ENCODE measurements at places on chromosomes 1 and 21. TPM values are rescaled to one million over a fixed set of nuclear protein-coding genes. Genes with fewer than 3 reads are reported as not detected.

DNA sequence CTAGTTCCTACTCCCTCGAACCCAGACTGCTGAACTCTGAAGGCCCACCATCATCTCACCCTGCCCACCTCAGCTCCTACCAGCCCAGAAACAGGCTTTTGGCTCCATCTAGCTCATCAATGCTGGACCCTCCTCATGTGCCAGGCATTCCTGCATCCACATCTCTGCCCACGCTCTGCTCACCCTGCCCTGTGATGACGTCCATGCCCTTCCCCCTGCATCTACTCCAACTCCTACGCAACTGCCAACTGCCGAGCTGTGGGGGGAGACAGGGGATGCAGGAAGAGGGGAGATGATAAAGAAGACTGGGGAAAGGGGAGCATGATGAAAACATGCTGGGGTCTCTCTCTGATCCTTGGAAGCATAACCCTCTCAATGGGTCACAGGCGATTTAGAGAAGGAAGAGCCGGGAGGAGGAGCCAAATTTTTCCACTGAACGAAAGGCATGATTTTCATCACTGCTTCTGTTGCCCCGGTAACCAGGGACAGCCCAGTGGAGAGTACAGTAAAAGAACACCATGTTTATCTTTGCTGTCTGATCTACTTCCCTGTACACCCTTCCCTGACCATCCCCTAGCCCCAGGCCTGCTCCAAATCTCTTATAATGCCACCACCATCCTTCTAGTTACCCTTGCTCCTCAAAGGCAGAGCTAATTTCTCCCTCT, 44.3 kb downstream of the CD34 start:
- no peak for DNase-seq

GRCh38 chr1:89200663-89201062, 1.9 kb upstream of the GBP4 start:
- no peak for DNase-seq

GRCh38 chr1:215786997-215787396, 219.9 kb downstream of the KCTD3 start:
- DNase-seq, result no peak

DNA sequence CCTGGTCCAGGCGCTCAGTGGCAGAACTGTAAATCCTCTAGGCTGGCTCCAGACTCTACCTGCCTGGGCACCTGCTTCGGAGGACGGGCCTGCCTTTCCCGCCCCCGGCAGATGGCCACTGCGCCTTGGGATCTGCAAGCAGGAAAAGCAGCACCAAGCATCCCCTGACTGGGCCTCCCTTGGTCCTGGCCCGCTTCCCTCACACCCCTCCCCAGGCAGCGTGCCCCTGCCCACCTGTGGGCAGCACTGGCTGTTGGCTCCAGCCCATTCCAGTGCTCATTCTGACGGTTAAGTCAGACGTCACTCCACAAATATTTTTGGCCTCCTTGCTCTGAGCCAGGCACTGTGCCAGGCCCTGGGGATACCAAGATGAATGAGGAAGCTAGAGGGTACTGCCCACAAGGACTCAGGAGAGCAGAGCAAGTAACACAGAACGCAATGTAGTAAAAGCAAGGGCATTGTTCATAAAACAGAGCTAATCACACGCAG, 22.0 kb upstream of the BLACAT1 start:
- peak; percentile 74 for DNase-seq

DNA sequence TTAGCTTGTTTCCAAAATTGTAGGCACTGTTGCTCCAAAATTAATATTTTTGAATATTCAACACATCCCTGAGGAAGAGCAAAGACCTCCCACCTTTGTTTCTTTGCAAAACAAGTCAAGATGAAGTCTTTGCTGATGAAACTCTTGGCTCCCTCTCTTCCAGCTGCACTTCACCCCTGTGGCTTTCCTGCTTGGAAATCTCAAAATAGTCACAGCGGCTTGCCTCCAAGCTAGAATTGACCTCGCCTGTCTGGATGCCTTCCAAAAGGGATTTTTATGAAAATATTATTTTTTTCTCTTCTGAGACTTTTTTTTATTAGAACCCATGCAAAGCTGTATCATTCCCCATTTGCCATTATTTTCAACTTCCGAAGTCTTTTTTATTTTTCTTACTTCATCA, 71.1 kb upstream of the MROH9 start:
- DNase-seq, result no peak

- no peak for DNase-seq
Measured at GRCh38 chr1:55684131-55684650, 469.0 kb upstream of the USP24 start.

DNA sequence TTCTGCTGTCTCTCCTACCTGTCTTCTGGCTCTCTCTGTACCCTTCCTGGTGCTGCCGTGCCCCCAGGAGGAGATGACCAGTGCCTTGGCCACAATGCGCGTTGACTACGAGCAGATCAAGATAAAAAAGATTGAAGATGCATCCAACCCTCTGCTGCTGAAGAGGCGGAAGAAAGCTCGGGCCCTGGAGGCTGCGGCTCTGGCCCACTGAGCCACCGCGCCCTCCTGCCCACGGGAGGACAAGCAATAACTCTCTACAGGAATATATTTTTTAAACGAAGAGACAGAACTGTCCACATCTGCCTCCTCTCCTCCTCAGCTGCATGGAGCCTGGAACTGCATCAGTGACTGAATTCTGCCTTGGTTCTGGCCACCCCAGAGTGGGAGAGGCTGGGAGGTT, 38.1 kb upstream of the IL19 start:
- DNase-seq, result no peak

- no peak for DNase-seq
Measured at GRCh38 chr1:215243345-215244054, 161.0 kb downstream of the KCNK2 start.

DNA sequence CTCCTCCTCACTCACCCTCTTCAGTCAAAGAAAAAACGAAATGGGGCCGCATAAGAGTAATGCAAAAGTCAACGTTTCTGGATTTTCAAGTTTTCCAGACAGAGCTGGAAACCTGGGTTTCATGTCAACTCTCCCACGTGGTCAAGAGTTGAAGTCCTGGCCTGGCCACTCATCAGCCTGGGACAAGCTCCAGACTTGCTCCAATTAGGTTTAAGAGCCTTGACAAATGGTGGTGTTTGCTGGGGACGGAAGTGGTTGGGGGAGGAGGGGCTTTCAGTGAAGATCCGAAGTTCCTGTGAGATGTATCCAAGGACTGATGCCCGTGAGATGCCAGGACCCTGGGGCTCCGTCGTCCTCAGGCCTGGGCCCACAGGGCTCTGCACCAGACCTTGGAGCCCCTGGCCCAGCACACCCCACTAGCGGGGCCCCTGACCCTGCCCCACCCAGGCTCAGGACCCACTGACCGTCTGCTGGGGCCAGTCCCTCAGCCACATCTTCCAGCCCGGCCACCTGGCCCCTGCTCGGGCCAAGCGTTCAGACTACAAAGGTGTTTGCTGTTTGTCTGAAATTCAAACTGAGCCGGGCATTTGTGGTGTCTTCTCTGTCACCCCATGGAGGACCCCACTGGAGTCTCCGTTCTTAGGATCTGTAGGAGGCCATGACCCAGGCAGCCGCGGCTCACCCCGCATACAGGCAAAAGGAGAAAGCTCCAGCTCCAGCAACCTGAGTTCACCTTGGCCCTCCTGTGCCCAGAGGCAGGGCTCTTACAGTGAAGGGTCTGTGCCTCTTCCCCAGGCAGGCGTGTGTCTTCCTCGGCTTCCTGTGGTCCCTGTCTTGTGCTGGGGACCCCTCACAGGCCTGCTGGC, 53.3 kb downstream of the SIK1 start:
- peak; percentile 59 for DNase-seq

DNA sequence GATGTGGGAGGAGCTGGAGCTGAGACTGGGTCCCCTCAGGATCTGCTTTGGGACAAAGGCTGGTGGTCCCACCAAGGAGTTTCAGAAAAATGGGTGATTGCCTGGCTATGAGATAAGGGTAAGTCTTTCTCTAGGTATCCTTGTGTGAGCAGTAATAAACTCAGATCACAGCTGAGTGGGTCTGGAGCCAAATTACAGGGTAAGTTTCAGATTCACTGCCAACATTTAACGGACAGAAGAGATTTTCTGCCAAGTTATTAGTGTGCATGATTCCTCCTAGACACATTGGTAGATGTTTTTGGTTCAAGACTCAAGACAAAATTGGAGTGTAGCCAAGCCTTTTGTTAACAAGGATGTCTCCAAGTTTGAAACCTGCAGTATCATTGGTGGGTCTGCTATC, 7.5 kb downstream of the CD1B start:
- DNase-seq, result no peak

DNA sequence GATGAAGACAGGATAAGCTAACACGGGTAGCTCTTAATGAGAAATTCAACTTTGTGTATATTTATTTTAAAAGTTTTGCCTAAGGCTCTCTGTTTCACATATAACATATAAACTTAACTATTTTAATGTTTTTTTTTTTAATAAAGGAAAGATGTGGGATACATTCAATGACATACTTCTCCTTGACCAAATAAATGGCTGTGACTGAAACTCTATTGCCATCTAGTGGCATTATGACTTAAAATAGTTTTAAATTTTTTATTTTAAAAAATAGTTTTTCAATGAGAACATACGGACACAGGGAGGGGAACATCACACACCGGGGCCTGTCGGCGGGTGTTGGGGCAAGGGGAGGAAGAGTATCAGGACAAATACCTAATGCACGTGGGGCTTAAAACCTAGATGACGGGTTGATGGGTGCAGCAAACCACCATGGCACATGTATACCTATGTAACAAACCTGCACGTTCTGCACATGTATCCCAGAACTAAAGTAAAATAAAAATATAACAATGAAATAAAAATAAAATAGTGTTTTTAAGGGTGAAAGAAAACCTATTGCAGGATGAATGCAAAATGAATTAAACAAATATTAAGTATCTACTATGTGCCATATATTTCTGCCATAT, 83.4 kb downstream of the LYST start:
- peak; percentile 14 for DNase-seq

- no peak for DNase-seq
Measured at GRCh38 chr1:182283746-182284544, 107.6 kb downstream of the GLUL start.

DNA sequence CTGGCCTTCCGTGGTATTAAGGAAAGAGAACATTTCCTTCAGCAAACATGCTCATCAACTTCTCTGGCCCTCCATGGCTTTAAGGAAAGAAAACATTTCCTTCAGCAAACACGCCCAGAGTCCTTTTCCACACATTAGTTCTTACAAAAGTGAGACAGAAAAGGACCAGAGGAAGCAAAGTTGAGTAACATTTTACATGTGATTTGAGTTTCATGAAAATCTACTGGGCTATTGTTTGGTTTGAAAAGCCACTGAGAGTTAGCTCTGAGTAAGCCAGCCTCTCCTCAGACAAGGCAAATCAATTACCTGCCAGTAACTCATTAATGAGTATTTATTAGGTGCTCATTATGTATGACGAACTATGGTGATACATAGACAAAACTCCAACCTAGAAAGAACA, 78.0 kb downstream of the NID1 start:
- DNase-seq, result no peak

GRCh38 chr1:179728271-179728670, 14.8 kb upstream of the FAM163A start:
- DNase-seq, result no peak

DNA sequence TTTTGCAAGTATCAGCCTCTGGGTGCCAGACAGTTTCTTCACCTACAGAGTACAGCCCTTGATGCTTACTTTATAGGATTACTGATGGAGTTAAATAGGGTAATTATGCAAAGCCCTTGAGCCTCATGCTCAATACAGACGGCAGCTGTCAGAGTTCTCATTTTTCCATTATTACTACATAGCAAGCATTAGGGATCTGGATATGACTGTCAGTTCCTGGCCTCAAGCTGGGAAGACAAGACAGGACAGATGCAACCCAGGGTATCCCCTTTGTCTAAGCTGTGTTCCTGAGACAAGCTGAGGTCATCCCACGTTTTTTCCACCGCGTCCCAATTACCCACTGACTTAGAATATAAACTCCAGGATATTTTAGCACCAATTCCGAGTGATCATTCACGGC, 94.4 kb downstream of the SLC35F3 start:
- no peak for DNase-seq

GRCh38 chr1:68178821-68179490, 53.4 kb downstream of the WLS start:
- DNase-seq, result no peak

DNA sequence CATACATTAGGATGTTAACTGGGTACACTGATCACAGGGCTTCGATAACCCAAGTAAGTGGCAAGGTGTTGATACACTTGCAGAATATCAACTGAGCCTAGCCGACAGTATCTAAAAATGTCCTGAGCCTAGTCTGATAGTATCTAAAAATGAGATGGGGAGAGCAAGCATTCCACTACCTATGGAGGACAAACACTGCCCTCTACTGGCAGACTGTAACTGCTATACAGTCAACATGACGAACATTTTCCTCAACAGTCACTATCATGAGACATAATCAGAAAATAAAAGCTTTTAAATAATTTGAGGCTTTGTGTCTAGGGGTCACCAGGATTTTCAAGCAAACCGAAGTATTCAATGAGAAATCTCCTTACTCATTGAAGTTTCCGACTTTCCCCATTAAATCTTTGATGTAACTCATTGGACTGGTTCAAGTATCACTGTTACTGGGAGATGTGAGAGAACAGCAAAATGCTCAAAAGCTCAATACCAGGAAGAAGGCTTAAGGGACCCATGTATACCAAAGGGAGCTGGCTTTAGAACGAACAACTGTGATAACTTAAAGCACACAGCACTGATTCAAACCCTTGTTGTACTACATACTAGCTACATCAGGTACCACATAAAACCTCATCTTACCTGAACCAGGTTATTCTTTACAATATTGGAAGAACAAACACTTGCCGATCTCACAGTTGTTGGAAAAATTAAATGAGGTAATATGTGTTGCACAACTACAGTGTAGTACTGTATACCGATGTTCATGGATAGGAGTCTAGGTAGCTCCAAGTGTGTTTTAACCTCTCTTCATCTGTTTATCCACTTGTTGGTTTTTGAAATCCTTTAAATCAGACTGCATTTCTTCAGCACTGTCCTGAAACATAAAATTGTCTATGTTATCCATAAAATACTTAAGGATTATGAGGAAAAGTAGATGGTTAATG, 31.1 kb upstream of the SLC45A3 start:
- DNase-seq, result peak; percentile 78

- no peak for DNase-seq
Measured at GRCh38 chr1:204564835-204565234, 48.6 kb downstream of the MDM4 start.

The OR2L13 gene
- not detected for polyA plus RNA-seq

The SMIM1 gene
- polyA plus RNA-seq, result 2.8 TPM

The JAM2 gene
- 33.5 TPM for polyA plus RNA-seq

The GOLT1A gene
- 7.3 TPM for polyA plus RNA-seq

The DNM3 gene
- 5.2 TPM for polyA plus RNA-seq

The OR2T3 gene
- polyA plus RNA-seq, result not detected

The HSF2BP gene
- polyA plus RNA-seq, result 1.2 TPM

The CFAP74 gene
- 2.2 TPM for polyA plus RNA-seq

The SUSD4 gene
- 26.1 TPM for polyA plus RNA-seq
